Endothelial cell of coronary artery (primary cell): ENCODE measurements at places on chromosomes 11 and 22. TPM values are rescaled to one million over a fixed set of nuclear protein-coding genes. Genes with fewer than 3 reads are reported as not detected.

The FAM118A gene
- 34.3 and 34.9 TPM in 2 replicates for total RNA-seq

The INPP5J gene
- 0.27 and 0.47 TPM in 2 replicates for total RNA-seq

The GGTLC2 gene
- not detected in 2 replicates for total RNA-seq

The HBE1 gene
- 0.18 TPM in 1 of 2 replicates, not detected in the other for total RNA-seq

The UCP3 gene
- total RNA-seq, result 0.18 and 0.38 TPM in 2 replicates

The TRPM5 gene
- not detected in 2 replicates for total RNA-seq

The DTX4 gene
- total RNA-seq, result 0.18 and 1.2 TPM in 2 replicates

The GGT1 gene
- total RNA-seq, result 0.66 and 0.90 TPM in 2 replicates

The SHISAL1 gene
- total RNA-seq, result under 0.01 and 0.09 TPM in 2 replicates

The CCDC34 gene
- total RNA-seq, result 3.9 and 4.1 TPM in 2 replicates

The CNTF gene
- 1.5 and 1.9 TPM in 2 replicates for total RNA-seq

The IGSF22 gene
- not detected in 2 replicates for total RNA-seq

The MOV10L1 gene
- 17.9 and 20.4 TPM in 2 replicates for total RNA-seq

The DDTL gene
- total RNA-seq, result 2.4 and 2.5 TPM in 2 replicates

The OR4X2 gene
- not detected in 2 replicates for total RNA-seq

The MS4A15 gene
- not detected in 2 replicates for total RNA-seq

The RAG2 gene
- not detected in 2 replicates for total RNA-seq

The SMC1B gene
- under 0.01 TPM in 1 of 2 replicates, not detected in the other for total RNA-seq

The MS4A8 gene
- not detected in 2 replicates for total RNA-seq

The RPS6KB2 gene
- 29.7 and 32.5 TPM in 2 replicates for total RNA-seq

The PARVG gene
- total RNA-seq, result under 0.01 and 0.28 TPM in 2 replicates

The RTN4RL2 gene
- under 0.01 TPM in 1 of 2 replicates, not detected in the other for total RNA-seq

The OR8G5 gene
- not detected in 2 replicates for total RNA-seq
